ENCODE measurements at places on chromosomes 7 and 10.
A peak's percentile ranks its signal among the peaks of the same experiment; 100 is the strongest.

DNA sequence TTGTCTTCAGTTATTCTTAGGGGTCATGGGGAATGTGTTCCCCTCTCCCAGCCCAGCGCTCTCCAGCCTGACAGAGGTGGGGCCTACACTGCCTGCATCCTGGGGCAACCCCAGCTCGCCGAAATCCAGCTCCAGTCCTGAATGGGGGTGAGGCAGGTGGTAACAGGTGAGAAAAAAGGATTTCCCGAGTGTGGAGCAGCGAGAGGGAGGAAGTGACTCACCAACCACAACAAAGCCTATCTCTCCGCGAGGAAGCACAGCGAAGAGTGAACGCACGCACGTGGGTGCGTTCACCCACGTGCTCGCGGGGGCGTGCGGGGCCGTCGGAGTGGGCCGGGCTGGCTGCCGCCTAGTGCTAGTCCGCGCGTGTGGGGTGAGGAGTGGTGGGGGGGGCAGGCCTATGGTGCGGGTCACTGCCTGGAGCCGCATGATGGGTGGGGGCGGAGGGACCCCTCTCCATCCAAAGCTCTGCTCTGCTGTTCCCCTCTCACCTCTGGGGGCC lies 855 bp upstream of the PALD1 start:
- peak; percentile 73 for DNase-seq

DNA sequence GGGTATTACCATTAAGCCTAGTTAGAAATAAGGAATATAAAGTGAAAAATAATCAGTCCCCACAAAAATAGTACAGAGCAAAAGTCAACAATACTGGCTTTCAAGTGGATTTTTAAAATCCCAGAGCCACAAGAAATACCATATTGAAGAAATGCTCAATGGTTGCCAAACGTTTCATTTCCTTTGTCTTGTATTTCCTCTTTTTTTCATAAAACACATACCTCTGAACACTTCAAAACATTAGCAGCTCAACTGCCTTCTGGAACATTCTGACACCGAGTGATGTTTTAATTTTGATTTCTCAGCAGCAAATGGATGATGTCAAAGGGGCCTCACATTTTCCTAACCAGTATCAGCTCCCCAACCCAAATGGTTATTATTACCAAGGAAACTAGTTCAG lies 10.5 kb downstream of the NOD1 start:
- DNase-seq: no peak

DNA sequence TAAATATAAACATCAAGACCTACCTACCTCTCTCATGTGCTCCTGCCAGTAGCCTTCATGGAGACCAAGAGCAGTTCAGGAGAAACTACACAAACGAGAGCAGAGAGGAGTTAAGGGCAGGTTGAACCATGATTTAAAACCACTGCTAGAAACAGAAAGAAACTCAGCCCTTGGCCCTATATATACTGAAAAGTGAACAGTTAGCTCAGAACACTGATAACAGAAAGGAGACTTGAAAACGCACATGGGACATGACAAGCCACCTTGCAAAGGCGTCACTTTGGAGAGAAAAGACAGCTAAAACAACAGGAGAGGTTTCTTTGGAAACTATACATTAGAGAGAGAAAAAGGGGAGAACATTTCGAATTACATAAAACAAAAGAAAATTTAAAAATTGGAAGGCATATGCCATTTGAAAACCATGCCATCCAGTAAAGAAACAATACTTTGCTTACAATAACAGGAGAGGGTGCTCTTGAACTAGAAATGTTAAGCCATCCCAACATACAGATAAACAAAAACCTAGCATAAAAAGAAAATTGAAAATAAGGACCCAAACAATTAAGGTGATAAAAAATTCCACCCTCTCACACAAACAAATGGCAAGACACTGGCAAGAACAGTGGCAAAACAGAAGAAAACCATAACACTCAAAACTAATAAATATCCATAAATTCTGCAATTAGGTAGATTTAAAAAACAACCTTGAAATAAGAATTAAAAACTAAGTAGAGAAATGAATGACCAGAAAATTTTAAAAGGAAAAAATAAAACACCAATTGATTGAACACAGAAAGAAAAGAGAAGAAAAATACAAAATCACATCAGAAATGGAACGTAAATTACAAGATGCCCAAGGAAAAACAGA lies 232.7 kb downstream of the IMMP2L start:
- DNase-seq: no peak

GRCh38 chr10:79142064-79142491 lies 73.3 kb downstream of the ZMIZ1 start:
- DNase-seq: no peak

DNA sequence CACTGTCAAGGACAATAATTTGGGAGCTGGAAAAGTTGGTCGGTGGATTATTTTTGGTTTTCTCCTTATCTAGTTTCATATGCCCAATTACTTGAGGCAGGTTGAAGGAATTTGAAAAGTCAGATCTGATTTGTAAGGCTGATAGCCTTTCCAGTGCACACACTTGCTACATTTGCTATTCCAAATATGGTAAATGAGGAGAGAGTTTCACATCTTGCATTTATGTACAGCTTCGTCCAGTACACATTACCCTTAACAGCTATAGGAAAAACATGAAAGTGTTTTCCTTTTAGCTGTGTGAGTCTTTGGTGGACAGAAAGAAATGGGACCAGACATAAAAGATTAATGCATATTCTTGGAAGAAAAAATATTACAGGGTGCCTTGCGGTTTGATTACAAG lies 201.8 kb downstream of the CELF2 start:
- no peak for DNase-seq

DNA sequence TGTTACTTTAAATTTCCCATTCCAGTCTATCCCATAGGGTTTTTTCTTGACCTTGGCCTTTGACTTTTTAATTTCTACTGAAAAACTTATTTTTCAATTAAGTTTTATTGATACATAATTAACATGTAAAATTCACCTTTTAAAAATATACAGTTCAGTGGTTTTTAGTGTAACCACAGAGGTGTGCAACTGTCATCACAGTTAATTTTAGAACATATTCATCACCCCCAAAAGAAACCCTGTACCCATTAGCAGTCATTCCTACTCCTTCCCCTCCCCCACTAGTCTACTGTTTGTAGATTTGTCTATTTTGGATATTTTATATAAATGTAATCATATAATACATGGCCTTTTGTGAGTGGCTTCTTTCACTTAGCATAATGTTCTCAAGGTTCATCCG lies 96.5 kb upstream of the GJD4 start:
- no peak for DNase-seq

DNA sequence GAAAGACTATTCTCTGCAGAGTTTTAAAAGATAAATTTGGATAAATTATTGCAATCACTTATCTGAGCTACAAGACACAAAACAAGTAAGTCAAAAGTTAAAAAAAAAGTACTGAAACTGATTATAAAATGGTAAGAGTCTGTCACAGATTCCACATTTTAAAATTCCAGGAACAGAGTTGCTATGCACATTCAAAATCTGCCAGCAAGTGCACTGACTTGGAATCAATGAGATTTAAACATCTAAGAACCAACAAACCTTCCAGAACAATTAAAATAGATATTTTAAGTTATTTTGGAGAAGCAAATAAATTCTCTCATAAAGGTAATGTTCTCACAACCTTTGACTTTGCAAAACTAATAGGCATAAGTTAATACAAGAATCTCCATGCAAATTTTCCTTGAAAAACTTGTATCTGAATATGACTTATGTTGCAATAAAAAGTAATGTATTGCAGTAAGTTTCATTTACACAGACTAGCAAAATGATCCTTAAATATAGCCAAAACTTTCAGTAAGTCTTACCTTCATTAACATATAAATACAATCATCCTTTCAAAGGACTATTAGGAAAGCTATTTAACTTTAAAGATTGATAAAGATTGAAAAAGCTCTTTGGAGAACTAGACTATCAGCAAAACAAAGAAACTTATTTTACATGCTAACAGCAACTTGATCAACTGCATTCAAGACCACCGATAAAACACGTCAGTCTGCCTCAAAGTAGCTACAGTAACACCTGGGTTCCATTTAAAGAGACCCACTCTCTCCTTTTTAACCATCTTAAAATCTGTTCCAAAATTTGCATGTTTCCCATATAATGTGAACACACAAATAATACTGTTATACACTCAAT lies 4.4 kb downstream of the ETV1 start:
- DNase-seq: no peak

- no peak for DNase-seq
Observed at GRCh38 chr10:89129911-89130310, 77.2 kb downstream of the CH25H start.

- no peak for DNase-seq
Observed at GRCh38 chr10:43236176-43236850, 30.6 kb downstream of the RASGEF1A start.

- DNase-seq: no peak
Observed at GRCh38 chr7:122013065-122013464, 131.0 kb downstream of the AASS start.

GRCh38 chr7:4225361-4225771 lies 456.7 kb upstream of the FOXK1 start:
- no peak for DNase-seq

- no peak for DNase-seq
Observed at GRCh38 chr10:126669168-126669567, 1.3 kb downstream of the C10orf90 start.

- DNase-seq: no peak
Observed at GRCh38 chr10:14409856-14410458, 79.2 kb upstream of the FRMD4A start.

GRCh38 chr7:130740606-130741005 lies 6.6 kb upstream of the KLF14 start:
- no peak for DNase-seq

DNA sequence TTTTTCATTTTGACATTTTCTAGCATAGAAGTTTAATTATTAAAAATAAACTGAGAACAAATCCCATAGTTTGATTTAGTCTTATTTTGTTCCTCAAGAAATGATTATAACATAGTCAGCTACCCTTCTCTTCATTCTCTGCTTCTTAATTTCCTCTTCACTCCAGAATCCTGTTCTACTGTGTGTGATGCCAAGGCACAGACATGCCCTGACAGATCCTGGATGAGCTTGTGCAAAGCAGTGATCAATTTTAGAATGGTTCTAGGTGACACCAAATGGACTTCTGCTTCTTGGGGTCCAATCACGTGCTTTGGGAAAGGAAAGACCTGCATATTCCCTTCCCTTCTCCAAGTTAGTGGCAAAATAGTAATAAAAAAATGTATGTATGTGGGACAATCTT lies 665.6 kb downstream of the MAGI2 start:
- no peak for DNase-seq

DNA sequence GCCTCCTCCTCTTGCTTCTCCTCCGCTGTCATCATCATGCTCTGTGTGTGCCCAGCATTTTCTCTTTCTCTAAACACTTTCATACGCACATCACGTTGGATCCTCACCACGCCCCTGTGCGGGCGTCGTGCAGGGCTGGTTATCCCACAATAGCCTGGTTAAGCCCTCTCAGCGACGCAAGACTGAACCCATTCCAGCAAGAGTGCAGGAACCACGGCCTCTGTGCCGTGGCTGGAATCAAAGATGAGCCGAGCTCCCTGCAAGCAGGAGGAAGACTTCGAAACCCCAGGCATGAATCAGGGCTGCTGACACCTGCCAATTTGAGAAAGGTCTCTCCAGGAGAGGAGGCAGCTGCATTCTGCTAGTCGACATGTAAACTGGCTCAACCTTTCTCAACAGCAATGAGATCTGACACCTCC lies 74.8 kb upstream of the FOXK1 start:
- DNase-seq: no peak

DNA sequence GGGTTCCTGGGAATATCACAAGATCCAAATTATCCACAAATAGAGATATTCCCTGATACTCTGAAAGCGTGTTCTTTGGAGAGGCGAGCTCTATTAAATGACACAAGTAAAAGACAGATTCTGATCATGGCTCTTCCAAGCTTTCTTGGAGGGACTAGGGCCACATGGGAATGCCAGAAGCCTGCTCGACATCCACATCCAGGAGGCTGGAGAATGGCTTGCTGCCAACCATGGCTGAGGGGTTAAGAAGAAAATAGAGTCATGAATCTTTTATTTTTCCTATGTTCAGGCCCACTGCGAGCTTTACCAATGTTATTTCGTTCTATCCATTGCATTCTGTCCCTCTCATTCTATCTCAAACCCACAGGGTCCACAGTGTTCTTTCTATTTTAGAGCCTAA lies 1018.0 kb upstream of the CELF2 start:
- DNase-seq: no peak

DNA sequence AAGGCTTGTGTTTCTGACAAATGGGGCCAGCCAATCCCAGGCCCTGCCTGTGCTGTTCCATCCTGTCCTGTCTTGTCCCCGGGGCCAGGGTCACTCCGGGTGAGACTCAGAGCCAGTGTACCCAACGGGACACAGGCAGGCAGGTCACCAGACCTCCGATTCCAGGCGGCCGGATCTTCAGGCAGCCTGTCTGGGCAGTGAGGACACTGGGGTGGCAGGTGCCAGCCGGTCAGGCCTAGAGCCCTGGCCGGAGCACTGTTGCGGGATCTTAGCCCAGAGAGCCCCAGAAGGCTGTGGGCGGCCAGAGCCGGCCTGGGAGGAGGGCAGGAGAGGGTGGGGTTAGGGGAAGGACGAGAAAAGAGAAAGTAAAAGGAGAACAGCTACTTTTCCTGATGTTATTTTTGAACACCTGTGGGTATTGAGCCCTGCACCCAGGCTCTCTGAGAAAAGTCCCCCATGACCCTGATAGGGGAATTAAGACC lies 134.3 kb upstream of the TNRC18 start:
- no peak for DNase-seq

GRCh38 chr7:128069373-128070364 lies 38.4 kb upstream of the LRRC4 start:
- no peak for DNase-seq

- DNase-seq: no peak
Observed at GRCh38 chr7:95478272-95479037, 7.3 kb upstream of the ASB4 start.

DNA sequence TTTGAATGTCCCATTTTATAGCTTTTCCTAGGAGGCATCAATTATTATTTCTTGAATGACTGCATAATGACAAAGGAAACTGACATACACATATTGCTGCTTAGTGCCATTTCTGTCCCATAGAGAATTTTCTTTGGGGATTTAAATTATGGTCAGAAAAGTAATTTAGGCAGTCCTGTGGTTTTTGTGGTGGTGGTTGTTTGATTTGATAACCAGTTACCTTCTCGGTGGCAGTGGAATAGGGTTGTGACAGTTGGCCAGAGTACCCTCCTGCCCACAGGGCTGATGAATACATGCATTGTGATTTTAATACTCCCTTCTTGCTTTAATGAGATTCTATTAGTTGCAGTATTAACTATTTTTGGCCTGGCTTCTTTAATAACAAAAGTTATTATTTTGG lies 6.6 kb upstream of the SGCE start:
- no peak for DNase-seq

DNA sequence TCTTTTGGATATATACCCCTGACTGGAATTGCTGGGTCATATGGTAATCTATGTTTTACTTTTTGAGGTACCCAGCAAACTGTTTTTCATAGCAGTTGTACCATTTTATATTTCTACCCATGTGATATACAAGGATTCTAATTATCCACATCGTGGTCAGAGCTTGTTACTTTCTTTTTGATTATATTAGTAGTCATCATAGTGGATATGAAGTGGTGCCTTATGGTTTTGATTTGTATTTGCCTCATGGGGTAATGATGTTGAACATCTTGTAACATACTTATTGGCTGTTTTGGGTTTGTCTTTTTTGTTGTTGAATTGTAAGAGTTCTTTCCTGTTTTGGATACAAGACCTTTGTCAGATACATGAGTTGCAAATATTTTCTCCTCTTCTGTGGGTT lies 51.7 kb downstream of the MAPK8 start:
- DNase-seq: no peak

- DNase-seq: no peak
Observed at GRCh38 chr10:75035975-75036708, 75.3 kb upstream of the SAMD8 start.
